ENCODE measurements at places on chromosomes 5 and 9.

DNA sequence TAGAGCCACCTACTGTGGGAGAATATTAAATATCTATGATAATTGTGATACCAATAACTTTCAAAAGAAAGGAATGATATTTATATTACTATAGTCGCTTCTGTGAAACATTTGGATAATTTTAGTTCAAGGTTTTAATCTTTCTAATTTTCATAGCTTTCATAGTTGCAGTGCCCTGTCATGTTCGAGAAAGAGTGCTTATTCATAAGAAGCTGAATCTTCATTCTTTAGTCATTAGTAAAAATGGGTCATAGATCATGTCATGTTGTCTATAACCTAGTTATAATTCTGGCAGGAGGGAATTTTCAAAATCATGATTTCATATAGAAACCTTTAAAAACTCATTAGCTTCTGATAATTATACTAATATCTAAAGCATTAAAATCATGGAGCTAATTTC, 685.6 kb downstream of the CETN3 start:
- no peak for DNase-seq

DNA sequence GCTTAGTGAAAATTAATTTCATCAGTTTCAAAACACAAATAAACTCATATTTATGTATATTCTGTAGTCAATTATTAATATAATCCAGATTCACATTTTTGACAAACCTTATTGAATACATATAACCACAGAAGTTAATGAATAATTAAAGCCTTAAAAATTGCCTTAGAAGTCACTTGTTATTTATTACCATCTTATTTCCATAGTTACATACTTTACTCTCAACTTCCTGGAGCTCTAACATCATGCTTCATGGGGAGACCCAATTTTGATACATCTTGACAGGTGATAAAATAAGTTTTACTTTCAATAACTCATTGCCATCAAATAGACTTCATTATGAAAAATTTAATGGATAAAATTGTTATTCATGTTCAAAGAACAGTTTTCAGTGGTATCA, 1038.7 kb downstream of the PTPRD start:
- no peak for DNase-seq

DNA sequence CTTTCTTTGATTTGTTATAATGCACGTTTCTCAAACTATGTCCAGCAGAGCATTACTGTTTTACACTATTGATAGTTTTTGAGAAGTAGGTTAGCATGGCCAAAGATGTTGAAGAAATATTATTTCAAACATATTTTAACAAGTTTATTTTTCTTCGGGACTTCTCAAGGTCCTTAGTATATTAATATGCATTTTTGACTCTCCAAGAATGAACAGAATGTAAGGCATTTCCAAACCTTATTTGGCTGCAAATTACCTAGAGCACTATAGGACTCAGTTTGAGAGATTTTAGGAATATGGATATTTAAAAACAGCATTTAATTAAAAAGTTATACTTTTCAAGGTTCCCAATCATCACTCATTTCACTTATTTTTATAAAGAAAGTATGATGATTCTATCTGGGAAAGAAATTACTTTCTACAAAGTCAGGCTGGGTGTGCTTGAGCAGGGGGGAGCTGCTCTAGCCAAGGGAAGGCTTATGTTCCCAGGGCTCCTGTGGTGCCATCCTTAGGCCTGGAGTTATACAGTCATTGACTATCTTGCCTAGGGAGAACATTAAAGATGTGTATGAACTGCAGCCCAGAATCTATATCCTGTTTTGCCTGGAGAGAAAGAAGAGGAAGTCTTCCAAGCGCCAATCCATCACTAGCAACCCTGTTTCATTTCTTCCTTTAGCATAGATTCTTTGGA, 27.6 kb upstream of the NREP start:
- no peak for DNase-seq

DNA sequence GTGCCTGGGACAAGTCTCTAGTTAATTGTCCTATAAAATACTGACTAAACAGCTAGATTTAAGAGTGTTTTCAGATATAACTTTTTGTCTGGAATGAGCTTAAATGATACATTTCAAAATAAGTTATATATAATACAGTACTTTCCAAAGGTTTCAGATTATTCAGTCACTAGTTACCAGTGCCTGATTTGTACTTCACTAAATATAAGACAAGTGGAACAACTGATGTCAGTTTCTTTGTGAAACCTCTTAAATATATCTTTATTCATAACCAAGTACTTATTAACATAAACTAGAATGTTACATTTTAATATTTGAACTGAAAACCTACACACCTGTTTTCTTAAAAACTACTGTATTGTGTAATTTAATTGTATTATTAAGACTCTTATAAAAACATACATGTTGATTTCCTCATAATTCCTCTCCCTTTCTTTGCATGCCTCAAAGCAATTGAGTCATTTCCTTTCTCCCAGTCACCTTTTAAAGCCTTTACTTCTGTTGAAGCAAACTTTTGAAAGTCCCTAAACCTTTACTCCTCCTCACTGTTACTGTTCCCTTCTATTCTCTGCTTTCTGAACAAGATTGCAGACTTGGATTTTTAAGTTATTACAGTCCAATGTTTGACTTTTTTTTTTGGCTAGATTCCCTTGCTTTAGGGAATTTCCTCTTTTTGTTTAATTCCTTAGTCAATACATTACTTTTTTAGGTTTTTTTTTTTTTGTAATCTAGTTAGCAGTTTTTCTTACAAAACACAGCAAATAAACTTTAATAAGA, 8.7 kb upstream of the SEMA6A start:
- no peak for DNase-seq

DNA sequence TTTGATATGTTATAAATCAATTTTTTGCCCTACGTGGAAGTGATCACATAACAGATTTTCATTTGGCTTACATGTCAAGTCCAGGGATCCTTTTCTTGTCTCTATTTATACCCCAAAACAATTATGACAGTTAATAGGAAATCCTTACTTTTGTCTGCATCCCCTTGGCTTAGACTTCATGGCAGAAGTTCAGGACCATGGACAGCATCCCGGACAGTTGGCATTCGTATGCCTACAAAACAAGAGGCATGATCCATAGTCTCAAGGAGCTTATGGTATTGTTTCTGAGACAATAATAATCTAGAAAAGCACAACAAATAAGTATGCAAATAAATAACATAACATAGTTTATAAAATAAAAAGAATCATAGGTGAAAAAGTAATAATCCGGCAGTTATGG, 214.3 kb upstream of the GRIA1 start:
- peak; percentile 74 for DNase-seq

DNA sequence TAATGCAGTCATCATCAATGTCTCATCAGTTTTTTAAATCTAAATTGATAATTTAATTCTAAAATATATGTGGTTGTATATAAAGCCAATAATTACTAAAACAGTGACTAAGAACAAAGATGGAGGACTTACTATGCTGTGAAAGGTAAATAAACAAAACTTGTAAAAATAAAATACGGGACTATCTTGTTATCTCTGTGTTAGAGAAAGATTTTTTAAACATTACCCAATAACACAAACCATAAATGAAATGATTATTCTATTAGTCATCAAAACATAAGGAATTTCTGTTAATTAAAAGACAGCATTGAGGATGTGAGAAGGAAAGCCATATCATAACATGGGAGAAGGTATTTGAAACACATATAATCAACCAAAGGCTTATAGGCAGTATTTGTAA, 226.2 kb upstream of the SMC2 start:
- no peak for DNase-seq

DNA sequence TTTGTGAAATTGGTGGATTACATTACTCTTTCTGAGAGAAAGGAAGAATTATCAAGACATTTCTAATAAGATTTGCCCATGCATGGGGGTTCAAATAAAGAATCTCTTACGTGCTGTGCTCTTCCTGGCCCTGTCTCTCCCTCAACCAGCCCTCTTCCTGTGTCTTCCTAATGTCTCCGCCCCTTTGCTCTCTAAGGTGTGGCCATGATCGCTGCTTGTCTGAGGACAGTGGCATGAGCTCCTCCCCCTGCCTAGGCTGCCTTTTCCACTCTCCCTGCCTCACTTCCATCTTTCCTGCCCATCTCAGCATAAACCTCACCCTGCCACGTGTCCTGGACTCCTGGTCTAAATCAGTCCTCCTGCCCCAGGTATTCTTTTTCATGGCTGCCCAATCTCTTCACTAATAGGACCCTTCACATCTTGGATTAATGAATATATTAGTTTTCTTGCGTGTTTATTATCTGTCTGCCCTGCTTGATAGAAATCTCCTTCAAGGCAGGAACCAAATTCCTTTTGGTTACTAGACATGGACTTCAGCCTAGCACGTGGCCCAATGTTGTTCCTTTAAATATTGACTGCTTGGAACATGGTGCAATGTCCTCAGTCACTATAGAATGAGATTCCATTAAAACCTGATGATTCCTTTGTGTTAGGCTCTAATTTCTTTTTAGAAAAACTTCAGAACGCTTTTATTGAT, 122.3 kb downstream of the MTRR start:
- DNase-seq = no peak

GRCh38 chr5:143865426-143866025, 53.6 kb downstream of the HMHB1 start:
- DNase-seq = no peak

GRCh38 chr5:6143523-6143922, 234.8 kb downstream of the MED10 start:
- DNase-seq = no peak

All from neuronal stem cell (in vitro differentiated cells).